NCI-H1436 (cell line): ENCODE measurements at places on chromosomes 7 and 10.

DNA sequence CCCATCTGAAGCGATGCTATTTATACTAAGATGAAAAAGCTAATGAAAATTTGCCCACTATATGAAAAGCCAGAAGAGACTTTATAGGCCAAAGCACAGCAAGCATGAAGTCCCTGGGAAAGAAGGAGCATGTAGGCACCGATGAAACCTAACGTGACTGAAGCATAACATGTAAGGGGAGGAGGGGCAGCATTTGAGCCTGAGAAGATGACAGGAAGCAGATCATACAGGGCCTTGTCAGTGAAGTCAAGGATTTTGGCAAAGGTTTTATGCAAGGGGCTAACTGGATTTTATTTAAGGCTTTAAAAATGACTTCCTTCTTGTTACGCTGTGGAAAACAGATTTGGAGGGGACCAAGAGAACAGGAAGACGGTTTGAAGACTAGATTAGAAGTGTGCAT lies 744.0 kb downstream of the PHTF2 start:
- no peak for DNase-seq

DNA sequence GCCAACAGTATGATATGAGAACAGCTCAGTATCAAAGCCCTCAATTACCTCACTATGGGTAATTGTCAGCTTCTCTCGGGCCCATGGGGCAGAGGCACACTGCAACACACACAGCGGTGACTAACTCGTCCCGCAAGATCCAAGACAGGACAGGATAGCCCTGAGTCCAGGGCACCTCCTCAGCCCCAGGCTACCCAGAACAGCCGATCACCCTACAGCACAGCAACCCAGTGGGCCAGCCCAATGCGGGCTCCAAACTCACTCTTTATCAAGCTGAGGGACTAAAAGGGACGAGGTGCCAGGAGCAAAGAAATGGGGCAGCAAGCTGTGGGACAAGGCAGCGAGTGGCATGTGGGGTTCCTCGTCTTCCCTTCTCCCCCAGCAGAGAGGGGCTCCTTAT lies 765.1 kb downstream of the GRID1 start:
- DNase-seq, result no peak

DNA sequence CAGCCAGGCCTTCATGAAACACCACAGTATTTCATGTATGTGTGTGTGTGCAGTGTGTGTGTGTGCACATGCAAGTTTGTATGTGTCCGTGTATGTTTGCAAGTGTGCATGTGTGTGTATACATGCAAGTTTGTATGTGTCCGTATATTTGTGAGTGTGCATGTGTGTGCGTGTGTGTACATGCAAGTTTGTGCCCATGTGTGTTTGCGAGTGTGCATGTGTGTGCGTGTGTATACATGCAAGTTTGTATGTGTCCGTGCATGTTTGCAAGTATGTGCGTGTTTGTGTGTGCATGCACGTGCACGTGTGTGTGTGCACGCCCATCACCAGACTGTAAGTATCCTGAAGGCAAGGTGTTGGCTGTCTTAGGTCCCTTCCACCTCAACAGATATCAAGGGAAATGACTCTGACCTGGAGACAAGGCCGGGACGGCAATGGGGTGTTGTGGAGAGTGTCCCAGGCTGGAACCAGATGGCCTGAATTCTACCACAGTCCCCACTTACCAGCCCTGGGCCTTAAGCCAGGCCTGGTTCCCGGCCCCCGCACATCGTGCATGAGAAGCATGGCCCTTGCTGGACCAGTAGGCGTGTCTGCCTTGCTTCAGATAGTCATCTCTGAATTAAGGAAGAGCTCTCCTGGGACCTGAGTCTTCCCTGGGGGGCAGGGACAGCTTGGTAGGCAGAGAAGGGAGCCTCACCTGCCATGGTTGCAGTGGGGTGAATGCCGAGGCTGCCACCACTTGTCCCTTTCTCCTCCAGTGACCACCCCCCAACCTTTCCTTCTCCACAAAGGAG lies 140.0 kb downstream of the GRK5 start:
- no peak for DNase-seq

DNA sequence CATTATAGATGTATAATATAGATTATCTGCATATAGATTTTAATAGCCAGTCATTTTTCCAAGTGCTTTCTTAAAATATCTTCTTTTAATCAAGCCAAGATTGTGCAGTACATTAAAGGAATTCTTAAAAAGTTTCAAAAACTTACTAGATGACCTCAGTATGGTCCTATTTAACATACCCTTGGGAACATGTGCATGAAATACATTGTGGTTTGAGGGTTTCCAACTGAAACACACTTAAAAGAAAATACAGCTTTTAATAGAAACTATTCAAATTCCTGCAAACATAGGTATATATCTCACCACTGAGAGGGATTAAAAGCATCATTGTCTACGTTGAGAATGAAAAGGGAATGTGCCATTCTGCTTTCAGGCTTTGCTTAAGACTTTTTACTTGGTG lies 364.9 kb downstream of the SUGCT start:
- DNase-seq, result no peak

DNA sequence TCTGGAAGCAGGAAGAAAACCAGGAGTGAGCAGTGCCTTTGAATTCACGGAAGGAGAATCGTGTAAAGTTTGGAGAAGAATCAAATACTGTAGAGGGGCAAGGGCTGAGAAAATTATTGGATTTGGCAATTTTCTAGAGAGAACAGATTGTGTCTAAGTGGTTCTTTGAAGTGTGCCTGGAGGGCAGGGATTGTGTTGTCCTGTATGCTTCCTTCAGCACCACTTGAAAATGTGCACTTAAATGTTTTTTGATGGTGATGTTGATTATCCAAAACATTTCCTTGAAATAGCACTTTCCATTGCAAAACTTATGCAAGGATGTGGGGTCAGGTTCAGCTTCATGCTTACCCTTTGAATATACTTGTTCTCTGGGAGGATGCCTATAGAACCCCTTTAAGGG lies 360.2 kb downstream of the SORCS3 start:
- no peak for DNase-seq

DNA sequence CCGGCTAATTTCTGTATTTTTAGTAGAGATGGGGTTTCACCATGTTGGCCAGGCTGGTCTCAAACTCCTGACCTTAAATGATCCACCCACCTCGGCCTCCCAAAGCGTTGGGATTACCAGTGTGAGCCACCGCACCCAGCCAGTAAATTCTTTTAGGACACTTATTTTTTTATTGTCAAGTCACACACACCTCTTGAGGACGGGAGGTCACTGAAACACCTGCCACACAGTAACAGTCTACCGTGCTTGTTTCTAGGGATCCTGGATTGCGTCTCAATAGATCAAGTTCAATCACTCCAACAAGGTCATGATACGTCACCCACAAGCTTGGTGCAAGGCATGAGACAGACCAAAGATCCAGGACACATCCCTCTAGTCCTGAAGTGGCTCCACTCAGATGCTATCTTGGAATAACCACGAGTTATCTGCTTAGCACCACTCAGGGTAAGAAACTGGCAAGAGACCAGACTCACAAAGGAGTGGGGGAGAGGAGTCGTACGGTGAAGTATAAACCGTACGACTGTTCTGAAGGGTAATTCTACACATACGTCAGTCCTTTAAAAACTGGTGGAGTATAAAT lies 58.9 kb upstream of the NCAPG2 start:
- no peak for DNase-seq

DNA sequence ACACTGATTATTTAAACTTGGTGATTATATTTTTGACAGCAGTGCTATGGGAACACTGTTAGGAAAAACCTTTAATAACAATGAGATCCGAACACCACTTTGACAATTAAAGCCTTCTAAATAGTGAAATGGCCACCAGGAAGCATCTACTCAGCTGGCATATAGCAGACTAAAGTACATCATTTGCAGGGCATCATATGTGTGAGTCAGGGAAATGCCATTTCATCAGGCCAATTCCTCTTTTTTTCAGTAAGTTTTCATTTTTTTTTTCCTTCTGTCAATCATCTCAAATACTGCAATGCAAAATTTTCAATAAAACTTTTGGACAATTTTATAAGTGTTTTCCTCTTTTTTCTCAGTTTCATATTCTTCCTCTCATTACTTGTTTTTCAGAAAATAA lies 521.4 kb upstream of the SEMA3D start:
- DNase-seq, result no peak

- DNase-seq, result no peak
These were observed 5.4 kb upstream of the YWHAG start for GRCh38 chr7:76364198-76364584.

DNA sequence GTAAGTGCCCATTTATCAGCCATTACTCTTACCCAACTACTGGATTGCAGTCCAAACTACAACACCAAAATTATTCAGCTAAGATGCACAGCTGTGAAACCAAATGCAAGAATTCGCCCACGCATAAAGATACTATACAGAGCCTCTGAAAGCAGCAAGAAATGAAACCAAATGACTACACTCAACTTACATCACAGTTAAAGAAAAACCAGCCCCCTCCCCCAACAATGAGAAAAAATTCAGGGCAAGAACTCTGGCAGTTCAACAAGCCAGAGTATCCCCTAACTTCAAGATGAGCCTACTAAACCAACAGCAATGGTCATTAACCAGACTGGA lies 209.1 kb upstream of the VWC2 start:
- DNase-seq, result no peak

- DNase-seq, result no peak
These were observed 283.4 kb downstream of the CCDC3 start for GRCh38 chr10:12717981-12718707.

DNA sequence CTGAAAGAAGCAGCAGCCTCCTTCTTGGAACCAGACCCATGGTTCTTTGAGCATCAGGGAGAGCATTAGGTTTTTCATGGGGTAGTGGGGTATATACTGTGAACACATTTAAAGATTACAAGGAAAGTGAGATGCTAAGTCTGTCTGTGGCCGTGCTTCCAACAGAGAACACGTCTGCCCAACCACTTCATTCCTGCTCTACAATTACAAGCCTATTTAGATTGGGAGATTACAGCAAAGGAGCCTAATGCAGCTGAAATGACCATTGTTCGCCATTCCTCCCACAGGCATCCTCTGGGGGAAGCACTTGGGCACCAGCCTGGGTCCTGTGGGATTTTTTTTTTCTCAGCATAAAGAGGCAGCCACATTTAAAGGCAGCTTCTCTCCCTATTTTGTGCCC lies 536.4 kb downstream of the XPNPEP1 start:
- DNase-seq, result no peak

DNA sequence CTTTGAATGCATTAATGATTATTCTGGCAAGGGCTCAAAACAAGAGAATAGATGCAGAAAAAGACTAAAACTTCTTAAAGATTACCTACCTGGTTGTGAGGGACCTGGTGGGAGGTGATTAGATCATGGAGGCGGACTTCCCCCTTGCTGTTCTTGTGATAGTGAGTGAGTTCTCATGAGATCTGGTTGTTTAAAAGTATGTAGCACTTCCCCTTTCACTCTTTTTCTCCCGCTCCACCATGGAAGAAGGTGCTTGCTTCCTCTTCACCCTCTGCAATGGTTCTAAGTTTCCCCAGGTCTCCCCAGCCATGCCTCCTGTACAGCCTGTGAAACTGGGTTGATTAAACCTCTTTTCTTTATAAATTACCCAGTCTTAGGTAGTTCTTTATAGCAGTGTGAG lies 226.6 kb downstream of the ARHGAP12 start:
- no peak for DNase-seq
